ENCODE measurements at places on chromosomes 2 and 18.

GRCh38 chr2:73856214-73856613, 27.5 kb downstream of the STAMBP start:
- no peak for DNase-seq

- DNase-seq = no peak
Measured at GRCh38 chr2:83615511-83615910, 843.6 kb downstream of the SUCLG1 start.

- DNase-seq = no peak
Measured at GRCh38 chr18:74587441-74587840, 10.2 kb upstream of the ZNF407 start.

DNA sequence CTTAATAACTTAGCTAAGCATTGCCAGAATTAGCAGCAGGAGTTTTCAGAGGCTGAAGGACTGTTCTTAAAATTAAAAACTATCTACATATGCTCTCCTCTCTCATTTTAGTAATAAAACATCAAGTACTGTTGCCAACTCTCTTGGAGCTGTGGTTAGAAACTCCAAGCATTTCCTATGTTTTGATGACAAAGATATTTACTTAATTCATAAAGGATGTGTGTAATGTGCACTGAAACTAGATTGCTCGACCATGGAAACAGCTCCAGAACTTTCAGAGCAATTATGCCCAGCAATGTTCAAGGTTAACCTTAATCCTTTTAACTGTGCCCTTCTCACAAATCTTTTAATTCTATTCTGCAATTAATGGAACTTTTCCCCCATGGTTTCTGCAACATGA, 8.4 kb downstream of the GRP start:
- no peak for DNase-seq

- no peak for DNase-seq
Measured at GRCh38 chr2:201855356-201855755, 49.0 kb downstream of the CDK15 start.

- no peak for DNase-seq
Measured at GRCh38 chr2:237466211-237466610, 20.8 kb upstream of the MLPH start.

- DNase-seq = no peak
Measured at GRCh38 chr2:16094811-16095210, 154.5 kb downstream of the MYCN start.

- DNase-seq = no peak
Measured at GRCh38 chr2:121372082-121372481, 87.1 kb upstream of the TFCP2L1 start.
